ENCODE measurements at places on chromosomes 5 and 9.

- DNase-seq: no peak
Measured at GRCh38 chr9:38431116-38431515, 6.9 kb upstream of the IGFBPL1 start.

DNA sequence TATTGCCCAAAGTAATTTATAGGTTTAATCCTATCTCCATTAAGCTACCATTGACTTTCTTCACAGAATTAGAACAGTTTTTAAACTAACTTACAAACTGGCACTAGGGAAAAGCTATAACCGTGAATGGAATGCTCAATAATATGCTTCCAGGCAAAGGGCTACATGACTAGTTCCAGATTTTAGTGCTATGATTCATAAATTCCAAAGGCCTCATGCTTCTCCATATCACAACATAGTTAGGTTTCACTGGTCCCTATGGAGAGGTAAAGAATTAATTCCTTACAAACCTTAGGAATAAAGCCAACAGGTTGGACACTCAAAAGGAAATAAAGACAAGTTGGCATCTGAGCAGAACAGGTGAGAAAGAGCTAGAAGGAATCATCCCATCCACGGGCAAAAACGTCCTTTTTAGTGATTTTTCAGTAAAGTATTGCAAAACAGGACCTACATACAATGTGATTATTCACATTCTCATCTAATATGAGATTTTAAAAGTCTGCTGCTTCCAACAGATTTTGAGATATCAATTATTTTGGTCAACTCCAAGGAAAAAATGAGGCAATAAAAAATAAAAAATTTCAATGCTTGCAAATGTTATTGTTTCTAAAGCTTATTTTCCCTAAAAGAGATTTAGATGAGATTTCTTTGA, 97.0 kb upstream of the TARS1 start:
- no peak for DNase-seq

- DNase-seq: no peak
Measured at GRCh38 chr9:127644146-127644827, 32.2 kb downstream of the STXBP1 start.

- DNase-seq: no peak
Measured at GRCh38 chr9:77663754-77664153, 15.6 kb upstream of the GNA14 start.

DNA sequence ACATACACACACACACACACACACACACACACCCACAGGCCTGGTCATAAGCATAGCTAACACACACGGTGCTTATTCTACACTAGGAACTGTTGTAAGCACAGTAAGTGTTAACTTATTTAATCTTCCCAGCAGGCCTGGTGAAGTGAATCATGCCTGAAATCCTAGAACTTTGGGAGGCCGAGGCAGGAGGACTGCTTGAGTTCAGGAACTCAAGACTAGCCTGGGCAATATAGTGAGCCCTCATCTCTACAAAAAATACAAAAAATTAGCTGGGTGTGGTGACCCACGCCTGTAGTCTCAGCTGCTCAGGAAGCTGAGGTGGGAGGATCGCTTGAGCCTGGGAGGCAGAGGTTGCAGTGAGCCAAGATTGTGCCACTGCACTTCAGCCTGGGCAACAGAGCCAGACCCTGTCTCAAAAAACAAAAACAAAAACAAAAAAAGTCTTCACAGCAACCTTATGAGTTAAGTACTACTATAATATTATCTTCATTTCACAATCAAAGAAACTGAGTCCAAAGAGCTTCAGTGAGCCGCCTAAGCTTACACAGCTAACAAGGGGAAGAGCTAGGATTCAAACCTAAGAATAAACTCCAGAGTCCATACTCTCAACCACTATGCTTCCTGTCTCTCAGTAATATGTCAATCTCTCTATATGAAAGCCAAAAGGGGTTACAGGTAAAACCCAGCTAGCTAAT, 2.3 kb downstream of the MEGF9 start:
- no peak for DNase-seq

DNA sequence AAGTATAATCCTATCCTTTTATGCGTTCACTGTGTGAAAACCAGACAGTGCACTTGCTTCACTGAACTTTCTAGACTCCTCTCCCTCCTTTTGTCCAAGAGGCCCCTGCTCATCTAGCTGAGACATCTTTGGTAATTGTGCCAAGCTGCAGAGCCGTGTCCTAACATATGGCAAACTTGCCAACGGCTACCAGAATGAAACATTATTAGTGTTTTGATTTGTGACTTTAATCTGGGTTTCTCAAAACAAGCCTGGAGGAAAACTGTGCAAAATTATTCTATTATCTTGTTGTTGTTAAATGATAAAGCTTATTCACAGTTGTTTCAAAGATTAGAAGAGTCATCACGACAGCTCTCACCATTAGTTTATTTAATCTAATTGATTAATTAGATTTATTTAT, 79.0 kb upstream of the RETREG1 start:
- DNase-seq: no peak

- DNase-seq: no peak
Measured at GRCh38 chr5:137096149-137097103, 402.7 kb downstream of the SPOCK1 start.

DNA sequence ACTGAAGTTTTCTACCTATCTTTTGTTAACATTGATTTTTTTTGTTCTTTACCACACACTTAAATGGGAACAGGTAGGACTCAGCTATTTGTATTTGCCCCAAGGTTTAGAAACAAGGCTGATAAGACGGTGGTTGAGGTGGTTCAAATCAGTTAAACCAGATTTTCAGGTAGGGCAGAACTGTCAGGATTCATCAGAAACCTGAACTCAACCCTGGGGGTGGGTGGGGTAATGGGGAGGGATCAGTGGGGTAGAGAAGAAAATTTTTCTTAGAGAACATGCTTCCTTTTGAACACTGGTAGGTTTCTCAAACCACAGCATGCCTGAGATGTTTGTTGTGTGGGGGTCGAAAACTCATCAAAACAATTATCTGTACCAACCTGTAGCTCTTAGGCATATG, 113.0 kb downstream of the BASP1 start:
- no peak for DNase-seq

DNA sequence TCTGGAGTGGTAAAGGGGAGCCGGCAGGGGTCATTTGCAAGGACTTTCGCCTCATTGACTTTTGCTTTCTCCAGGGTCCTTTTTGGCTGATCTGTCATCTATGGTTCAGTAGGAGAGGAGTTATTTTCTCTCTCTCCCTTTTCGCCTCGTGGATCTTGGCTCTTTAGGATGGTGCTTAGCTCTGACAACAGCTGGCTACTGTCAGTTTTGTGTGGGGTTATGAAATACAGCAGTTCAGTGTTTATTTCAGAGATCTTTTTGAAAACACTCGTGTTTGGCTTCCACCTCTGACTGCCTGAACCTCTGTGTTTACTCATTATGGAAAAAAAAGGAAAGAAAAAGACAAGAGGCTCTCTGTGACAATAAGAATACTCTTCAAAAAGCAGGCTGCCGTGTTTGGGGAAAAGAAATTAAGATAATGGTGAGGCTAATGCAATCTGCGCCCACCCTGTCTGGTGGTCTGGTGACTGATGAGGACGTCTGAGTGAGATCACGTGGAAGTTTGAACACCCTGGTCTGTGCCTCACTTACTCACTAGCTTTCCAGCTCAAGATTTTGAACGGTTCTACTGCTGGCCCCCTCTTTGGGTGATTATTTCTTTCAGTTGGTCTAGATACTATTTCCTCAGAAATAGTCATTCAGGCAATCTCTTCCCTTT, 567.7 kb downstream of the CAAP1 start:
- DNase-seq: no peak

GRCh38 chr9:94980947-94981722, 254.6 kb downstream of the AOPEP start:
- no peak for DNase-seq

GRCh38 chr9:89277454-89277853, 33.5 kb upstream of the CKS2 start:
- DNase-seq: no peak

GRCh38 chr9:71944754-71945375, 33.4 kb downstream of the C9orf85 start:
- DNase-seq: no peak

DNA sequence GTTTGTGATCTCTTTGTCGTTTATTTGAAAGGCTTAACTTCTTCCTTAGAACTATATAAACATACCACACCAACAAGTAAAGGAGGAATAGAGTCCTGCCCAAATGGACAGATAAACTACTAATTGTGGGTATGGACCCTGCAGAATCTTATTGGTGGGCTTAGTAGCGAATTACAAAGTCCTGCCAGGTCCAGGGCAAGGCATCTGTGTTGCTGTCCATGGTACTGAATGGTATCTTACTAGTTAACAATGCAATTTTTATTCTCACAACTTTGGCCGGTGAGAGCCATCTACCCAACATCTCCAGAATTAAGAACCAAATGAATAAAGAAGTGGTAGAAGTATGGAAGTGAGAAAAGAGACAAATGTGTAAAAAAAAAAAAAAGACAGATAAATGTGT, 1782.4 kb upstream of the WWC1 start:
- DNase-seq: no peak

GRCh38 chr5:440401-441201, 2.4 kb upstream of the EXOC3 start:
- DNase-seq: no peak

GRCh38 chr5:177471610-177472356, 1.7 kb downstream of the DBN1 start:
- DNase-seq: no peak

Measured in T-helper 9 cell (primary cell).